ENCODE measurements at places on chromosomes 3 and 15. TPM values are rescaled to one million over a fixed set of nuclear protein-coding genes. Genes with fewer than 3 reads are reported as not detected.
A peak's percentile ranks its signal among the peaks of the same experiment; 100 is the strongest.

BFSP2 gene
- not detected for total RNA-seq

ROPN1B gene
- not detected for total RNA-seq

NME9 gene
- total RNA-seq: not detected

SNX33 gene
- total RNA-seq: 12.7 TPM

DNA sequence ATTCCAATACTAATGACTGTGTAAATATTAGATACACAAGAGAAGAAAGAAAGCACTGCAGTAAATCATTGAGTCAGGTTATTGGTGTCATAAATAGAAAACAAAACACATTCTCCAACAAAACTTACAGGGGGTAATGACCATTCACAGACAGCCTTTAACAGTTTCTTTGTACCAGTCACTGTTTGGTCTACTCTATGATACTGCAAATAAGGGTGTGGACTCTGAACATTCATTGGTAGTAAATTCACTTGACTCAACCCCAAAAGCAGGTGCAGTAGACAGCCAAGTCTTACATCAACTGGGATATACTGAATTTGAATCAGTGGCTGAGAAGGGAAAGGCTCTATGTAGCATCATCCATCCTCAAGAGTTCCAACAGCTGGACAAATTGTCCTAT is 463.5 kb downstream of the FOXP1 start:
- DNase-seq: no peak

DNA sequence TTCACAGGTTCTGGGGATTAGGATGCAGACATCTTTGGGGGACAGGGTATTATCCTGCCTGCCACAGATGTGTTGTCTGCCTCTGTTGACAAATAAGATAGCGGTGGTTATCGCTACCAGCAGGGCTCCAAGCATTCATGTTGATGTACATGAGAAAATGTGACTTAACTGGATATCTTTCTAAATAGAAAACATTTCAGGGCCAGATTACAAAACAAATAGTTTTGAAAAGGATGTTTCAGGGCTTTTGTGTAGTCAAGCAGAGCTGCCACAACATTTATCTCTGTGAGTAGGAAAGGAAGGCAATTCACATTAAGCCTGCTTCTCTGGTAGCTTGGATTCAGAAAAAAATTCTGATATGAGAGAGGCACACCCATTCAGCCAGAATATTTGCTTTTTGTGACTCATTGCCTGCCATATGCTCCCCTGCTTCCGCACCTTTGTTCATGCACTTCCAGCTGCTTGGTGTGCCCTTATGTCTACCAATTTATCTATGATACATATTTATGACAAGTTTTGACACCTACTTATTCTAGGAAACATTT is 22.8 kb downstream of the PLS1 start:
- no peak for DNase-seq

GRCh38 chr3:153137626-153138025 is 24.4 kb upstream of the RAP2B start:
- no peak for DNase-seq

DNA sequence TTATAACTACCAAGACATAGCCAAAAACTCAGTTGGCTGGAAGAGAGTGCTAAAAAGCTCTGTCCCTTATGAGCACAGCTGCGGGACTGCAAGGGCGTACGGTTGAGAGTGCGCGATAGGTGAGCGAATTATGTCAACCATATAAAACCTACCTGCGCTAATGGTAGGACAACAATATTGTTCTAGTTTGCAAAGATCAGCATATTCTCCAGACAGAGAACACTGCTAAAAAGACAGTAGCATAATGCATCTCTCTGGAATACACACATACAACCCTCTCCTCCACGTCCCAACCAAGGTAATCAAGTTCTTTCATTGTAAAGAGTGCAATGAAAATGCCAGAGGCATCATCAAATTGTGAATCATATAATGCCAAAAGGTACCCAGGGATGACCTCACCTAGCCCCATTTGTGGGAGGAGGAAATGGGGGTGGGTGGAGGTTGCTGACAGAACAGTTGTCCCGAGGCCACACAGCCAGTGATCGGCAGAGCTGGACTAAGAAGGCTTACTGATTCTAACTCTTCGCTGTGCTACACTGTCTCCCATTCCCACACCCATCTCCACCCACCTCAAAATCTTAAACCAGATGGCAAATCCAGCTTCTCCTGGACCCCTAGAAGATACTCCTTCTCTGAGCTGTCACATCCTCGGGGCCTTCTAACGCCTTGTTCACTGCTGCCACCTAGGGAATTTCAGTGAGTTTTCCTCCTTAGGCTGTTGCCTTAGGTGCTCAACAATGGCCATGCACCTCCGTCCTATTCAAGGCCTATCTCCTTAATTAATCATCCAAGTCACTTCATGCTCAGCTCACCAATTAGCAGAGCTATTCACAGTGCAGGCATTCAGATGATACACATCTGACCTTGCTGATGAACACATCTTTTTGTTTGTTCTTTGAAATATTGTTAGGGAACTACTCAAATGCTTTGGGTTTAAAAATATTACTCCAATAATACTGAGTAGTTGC is 60.7 kb downstream of the RPL22L1 start:
- peak; percentile 83 for DNase-seq

DNA sequence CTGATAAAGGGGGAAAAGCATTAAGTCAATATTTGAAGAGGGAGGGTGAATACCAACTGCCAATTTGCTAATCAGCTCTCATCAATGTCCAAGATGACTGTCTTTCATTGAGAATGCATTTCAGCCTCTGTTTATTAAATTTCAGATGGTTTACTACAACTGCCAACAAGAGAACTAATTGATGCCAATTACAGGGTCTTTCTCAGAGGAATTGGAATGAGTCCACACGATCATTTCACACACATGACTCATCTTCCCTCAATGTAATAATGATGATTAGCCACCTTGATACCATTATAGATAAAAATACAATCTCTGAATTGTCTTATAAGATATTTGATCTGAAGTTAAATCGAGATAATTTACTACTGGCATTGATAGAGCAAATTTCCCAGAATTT is 1274.4 kb downstream of the ROBO2 start:
- DNase-seq: no peak

DNA sequence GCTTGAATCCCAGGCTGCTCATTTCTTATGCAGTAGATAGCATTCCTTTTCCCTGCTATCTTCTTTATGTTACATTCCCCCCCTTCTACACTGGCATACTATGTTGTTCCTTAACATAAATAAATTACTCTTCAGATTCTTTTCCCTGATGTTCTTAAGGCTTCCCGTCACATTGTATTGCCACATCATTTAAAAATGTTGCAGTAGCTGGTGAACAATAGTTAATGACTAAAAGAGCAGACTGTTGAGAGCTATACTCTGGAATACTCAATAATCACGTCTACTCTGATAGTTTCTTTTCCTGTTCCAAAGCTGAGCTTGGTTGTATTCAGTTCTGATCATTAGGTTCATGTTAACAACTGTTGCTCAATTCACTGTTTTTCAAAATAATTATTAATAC is 219.9 kb downstream of the CHST2 start:
- DNase-seq: no peak

DNA sequence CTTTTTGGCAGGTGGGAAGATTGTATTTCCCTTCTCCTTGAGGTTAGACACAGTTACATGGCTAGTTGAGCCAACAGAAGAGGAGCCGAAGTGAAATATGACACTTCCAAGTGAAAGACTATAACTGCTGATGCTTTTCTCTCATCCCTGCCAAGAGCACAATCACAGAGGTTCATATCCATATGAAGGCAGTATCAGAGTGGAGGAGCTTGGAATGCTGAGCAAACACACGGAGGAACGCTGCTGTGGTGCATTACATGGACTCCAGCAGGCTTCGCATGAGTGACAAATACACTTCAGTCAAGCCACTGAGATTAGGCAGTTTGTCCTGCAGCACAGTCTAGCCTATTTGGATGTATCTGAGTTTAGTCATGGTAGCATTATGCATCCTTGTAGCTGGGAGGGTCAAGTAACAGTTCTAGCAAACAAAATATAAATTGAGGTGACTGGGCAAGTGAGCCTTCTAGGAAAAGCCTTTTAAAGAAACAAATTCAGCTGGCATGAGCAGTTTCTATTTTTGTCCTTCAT is 5.4 kb downstream of the IQCF6 start:
- no peak for DNase-seq

- peak; percentile 65 for DNase-seq
These were observed 84.2 kb upstream of the ZNF280D start for GRCh38 chr15:56817321-56818080.

Measured in IMR-90 (cell line).